Placental pericyte (primary cell): ENCODE measurements at places on chromosomes 1 and 21. TPM values are rescaled to one million over a fixed set of nuclear protein-coding genes. Genes with fewer than 3 reads are reported as not detected.

The FCRL2 gene
- total RNA-seq, result not detected in 2 replicates

The NEK2 gene
- total RNA-seq, result 0.44 and 36.2 TPM in 2 replicates

The CREG1 gene
- total RNA-seq, result 24.3 and 75.7 TPM in 2 replicates

The ANGPTL7 gene
- total RNA-seq, result 0.88 TPM in 1 of 2 replicates, not detected in the other

The LRRC38 gene
- not detected in 2 replicates for total RNA-seq

The A3GALT2 gene
- total RNA-seq, result 0.29 TPM in 1 of 2 replicates, not detected in the other
